ENCODE measurements at places on chromosomes 1 and 21.

GRCh38 chr1:155308493-155309422, at the start of gene FDPS:
Gene FDPS (plus strand): TSS chr1:155308866. CDS start chr1:155309790, 924 bp downstream.
- peak within 1 kb of the TSS; percentile 98 for H3K4me3 ChIP-seq
- peaks cover 58% of the 10 kb centered on the region for H3K4me1 ChIP-seq
- peak within 1 kb of the TSS; percentile 95 for H3K27ac ChIP-seq
- DNase-seq = peak; percentile 88
- no peaks in the 10 kb centered on the region for H3K27me3 ChIP-seq

DNA sequence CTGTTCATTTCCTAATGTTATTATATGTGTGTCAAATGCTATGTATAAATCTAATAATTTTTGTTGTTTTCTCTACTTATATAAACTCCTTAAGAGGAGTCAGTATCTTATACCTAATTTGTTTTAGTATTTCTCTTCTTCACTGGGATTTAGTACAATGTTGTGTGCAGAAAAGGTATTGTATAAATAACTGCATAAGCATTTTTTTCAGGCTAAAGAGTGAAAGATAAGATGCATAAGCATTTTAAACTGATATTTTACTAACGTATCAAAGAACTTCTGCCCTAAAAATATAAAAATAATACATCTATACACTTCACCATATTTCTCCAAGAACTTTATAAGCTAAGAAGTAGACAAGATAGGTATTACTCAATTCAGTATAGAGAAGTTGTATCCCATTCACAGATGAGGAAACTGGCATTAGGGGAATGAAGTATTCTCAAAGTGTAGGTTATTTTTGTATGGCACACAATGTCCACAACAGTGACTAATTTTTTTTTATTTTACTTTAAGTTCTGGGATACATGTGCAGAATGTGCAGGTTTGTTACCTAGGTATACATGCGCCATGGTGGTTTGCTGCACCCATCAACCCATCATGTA, 59.3 kb downstream of the NUP210L start:
- DNase-seq = no peak
- no peaks in the 10 kb centered on the region for H3K36me3 ChIP-seq
- no peak overlapping the region for H3K4me3 ChIP-seq
- no peaks in the 10 kb centered on the region for H3K4me1 ChIP-seq
- no peak overlapping the region for H3K27ac ChIP-seq

DNA sequence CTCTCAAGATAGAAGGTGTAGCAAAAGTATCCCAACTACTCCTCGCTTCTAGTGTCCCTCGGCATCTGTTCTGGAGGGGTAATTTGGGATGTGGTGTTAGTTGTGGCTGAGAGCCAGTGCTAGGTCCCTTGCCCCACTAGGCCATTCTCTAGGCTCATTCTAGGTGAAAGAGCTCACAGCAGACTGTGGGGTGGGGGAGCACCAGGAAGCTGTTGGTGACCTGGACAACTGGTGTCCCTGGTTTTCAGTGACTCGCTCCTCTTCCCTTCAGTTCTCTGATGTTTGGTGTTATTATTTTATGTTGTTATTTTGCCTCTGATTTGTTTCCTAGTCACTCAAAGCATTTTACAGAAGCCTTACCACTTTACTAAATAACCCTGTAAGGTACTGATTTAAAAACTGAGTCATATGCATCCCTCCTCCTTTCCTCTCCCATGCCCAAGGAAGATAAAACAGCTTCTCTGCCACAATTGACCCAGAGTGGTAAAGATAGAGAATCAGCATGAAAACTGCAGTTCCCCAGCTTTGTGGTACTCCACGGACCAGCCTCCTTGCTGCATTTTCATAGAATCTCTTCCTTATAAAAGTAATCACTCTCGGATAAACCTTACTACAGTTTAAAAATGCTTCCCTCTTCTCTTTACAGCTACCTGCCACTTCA, 14.1 kb downstream of the DYRK3 start:
- no peak for DNase-seq
- H3K4me3 ChIP-seq = no peak overlapping the region
- peaks cover 4% of the 10 kb centered on the region for H3K4me1 ChIP-seq
- H3K36me3 ChIP-seq = peaks cover 11% of the 10 kb centered on the region
- no peak overlapping the region for H3K27ac ChIP-seq

DNA sequence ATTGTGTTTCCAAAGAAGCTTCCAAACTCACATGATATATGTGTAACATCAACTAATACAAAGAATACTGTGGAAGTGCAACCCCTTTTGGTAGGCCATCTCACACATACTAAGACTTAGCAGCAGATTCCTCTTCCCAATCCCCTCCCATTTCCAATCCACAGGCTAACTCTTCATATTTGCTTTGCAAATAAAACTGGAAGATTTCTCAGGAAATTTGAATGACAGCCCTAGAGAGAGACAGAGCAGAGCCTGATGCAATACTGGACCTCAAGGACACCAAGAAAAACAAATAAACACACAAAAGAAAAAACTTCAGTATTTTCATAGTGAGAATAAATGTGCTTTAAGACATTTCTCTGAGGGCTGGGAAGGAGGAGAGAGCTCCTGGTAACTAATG, 190.2 kb upstream of the BRINP3 start:
- no peak for DNase-seq
- no peak overlapping the region for H3K27ac ChIP-seq
- H3K4me1 ChIP-seq = no peaks in the 10 kb centered on the region
- no peak overlapping the region for H3K4me3 ChIP-seq

- H3K4me3 ChIP-seq = no peak overlapping the region
- H3K27me3 ChIP-seq = no peaks in the 10 kb centered on the region
- DNase-seq = no peak
- peaks cover 2% of the 10 kb centered on the region for H3K4me1 ChIP-seq
- no peaks in the 10 kb centered on the region for H3K36me3 ChIP-seq
Observed at GRCh38 chr1:83715550-83715949, 283.4 kb downstream of the TTLL7 start.

DNA sequence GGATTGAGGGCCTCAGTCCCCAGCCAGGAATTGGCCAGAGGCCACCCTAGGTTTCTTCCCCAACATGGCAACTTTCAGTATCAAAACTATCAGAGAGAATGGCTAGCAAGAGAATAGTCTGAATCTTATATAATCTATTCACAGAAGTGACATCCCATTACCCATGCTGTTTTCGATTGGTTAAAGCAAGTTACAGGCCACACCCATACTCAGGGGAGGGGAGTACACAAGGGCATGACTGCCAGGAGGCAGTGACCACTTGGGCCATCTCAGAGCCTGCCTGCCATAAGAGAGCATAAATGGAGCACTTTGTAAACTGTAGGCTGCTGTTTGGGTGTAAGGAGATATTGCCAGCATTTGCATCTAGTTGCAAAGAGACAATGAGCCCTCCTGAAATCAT, 65.4 kb downstream of the FAM163A start:
- no peak for DNase-seq
- H3K4me3 ChIP-seq = no peak overlapping the region
- no peaks in the 10 kb centered on the region for H3K36me3 ChIP-seq
- no peak overlapping the region for H3K27ac ChIP-seq

GRCh38 chr1:224707843-224708725, 92.0 kb downstream of the CNIH3 start:
- H3K36me3 ChIP-seq = no peaks in the 10 kb centered on the region
- H3K4me3 ChIP-seq = no peak overlapping the region
- peaks cover 30% of the 10 kb centered on the region for H3K27me3 ChIP-seq
- peak overlapping the region; percentile 32 for H3K27ac ChIP-seq

DNA sequence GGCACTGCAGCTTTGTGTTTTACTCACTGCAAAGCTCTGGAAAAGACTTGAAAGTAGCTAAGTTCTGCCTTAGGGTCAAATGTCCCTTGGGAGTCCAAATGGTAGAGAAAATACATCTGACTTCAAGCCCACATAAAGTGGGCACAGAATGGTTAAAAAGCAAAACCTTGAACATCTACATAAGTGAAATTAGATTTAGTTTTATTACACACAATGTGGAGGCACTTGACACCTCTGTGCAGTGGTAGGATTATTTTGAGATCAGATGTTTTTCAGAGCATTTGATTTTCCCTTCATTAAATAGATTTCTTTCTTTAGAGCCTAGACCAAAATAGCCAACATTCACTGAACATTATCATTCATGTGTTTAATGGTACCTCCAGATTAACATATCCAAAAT, 11.2 kb upstream of the FCRL3 start:
- no peak for DNase-seq
- peaks cover 20% of the 10 kb centered on the region for H3K27me3 ChIP-seq
- H3K36me3 ChIP-seq = no peaks in the 10 kb centered on the region
- no peak overlapping the region for H3K27ac ChIP-seq

- H3K4me3 ChIP-seq = no peak overlapping the region
- no peaks in the 10 kb centered on the region for H3K36me3 ChIP-seq
- no peak for DNase-seq
- H3K4me1 ChIP-seq = peaks cover 4% of the 10 kb centered on the region
- peaks cover 5% of the 10 kb centered on the region for H3K27me3 ChIP-seq
Observed at GRCh38 chr1:200483491-200484143, 73.8 kb upstream of the ZNF281 start.

DNA sequence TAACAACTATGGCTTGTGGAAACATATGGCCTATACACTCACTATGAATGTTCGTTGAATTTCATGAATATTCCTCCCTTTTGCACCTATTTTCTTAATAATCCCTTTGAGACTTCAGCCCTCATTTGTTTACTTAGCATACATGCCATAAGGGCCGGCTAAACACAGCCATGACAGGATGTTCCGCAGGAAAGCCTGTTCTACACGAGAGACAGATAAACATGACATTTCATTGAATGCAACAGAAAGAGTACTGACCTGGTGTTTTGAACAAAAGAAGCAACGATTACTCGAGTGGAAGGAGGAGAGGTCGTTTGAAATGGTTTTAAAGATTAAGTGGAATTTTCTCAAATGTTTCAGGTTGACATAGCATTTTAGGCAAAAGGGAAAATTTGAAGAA, 459.5 kb upstream of the CXADR start:
- no peak overlapping the region for H3K4me3 ChIP-seq
- H3K27me3 ChIP-seq = no peaks in the 10 kb centered on the region
- no peak for DNase-seq
- peaks cover 36% of the 10 kb centered on the region for H3K4me1 ChIP-seq

DNA sequence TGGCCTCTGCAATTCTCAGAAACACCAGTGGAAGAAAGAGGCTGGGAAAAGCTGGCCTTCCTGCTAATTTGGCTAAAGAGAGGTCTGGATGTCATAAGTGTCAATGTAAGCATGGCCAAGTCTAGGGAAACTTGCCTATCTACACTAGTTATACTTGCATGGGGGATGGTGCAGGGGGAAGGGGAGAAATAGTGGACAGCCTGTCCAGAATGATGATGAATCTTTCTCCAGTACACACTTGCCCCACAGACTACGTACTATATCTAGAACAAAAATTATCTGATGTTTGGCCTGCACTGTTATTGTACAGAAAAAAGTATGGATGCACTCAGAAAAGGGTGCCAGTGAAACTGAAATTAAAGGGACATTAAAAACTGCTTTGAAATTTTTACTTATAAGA, 114.5 kb downstream of the SLC25A24 start:
- H3K36me3 ChIP-seq = no peaks in the 10 kb centered on the region
- no peak overlapping the region for H3K27ac ChIP-seq
- no peaks in the 10 kb centered on the region for H3K27me3 ChIP-seq
- H3K4me1 ChIP-seq = peaks cover 11% of the 10 kb centered on the region
- no peak for DNase-seq
- H3K4me3 ChIP-seq = no peak overlapping the region

- no peak overlapping the region for H3K4me3 ChIP-seq
- H3K27ac ChIP-seq = no peak overlapping the region
- H3K27me3 ChIP-seq = no peaks in the 10 kb centered on the region
- DNase-seq = no peak
Observed at GRCh38 chr1:53458634-53459033, 565 bp upstream of the DMRTB1 start.
